ENCODE measurements at places on chromosomes 1 and 21.

GRCh38 chr1:159675046-159675445 lies 39.3 kb downstream of the CRP start:
- no peak for DNase-seq

DNA sequence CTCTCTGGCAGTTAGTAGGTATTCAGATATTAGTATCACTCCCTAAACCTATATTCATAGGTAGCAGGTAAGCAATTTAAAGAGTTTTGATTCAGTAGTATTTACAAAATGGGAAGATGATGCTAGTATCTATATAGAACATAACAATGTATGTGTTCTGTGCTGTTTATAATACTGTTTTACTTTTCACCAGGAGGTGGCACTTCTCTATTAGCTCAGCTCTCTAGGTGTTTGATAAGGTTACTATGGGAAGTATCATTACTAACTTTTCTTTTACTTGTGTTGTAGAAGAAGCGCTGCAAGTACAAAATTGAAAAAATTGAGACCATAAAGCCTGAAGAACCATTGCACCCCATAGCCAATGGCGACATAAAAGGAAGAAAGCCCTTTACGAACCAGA lies 49.4 kb upstream of the FASLG start:
- no peak for DNase-seq

GRCh38 chr21:29633756-29634155 lies 306.0 kb downstream of the GRIK1 start:
- no peak for DNase-seq

- no peak for DNase-seq
These were observed 21.0 kb upstream of the SCAF4 start for GRCh38 chr21:31752967-31753366.

- no peak for DNase-seq
These were observed 43.6 kb downstream of the PTPRU start for GRCh38 chr1:29279951-29280391.

DNA sequence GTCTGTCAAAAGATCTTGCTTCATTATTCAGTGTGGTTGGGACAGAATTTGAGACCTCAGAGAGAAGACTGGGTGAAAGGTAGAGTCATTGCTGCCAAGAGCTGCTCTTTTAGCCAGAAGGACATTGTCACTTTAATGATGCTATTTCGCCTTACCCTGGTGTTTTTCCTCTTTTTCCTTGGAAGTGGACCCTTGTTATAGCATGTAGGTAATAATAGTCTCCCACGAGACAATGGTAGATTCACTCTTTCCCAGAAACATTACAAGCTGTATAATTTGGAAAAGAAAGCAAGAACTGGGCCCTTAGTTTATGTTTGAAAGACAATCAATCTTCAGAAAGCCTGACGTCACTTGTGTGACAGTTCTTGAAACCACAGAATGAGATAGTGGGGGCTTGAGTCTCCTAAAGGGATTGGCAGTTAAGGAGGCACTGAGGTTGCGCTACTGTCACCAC lies 3.8 kb downstream of the SERTAD4 start:
- no peak for DNase-seq

DNA sequence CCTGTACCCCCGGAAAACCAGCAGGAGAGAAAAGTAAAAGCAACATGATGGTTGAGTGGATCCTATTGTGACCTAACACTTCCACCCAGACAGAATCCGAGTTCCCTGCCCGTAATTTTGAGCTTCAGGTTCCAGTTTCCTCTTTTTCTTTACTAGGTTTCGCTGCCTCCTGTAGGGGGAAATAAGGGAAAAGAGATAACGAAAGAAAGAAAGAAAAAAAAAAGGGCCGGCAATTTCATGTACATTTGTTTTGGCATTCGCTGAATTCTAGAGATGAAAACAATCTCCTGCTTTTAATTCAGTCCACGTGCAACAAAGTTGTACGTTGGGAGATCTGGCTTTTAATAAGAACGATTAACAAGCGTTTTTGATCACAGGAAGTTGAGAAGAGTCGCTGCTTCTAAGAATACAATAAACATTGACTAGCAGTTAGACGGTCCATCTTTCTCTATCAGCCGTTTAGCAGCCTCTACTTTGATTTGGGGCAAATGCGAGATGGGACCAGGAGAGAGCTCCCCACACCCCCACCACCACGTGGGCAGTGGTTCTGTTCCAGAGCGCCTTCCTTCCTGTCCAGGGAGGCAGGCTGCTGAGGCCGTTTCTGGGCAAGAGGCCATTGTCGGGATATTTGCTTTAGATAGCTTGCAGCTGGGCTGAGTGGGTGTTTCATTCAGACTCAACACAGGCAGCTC lies 155.9 kb upstream of the RUNX1 start:
- DNase-seq, result no peak

DNA sequence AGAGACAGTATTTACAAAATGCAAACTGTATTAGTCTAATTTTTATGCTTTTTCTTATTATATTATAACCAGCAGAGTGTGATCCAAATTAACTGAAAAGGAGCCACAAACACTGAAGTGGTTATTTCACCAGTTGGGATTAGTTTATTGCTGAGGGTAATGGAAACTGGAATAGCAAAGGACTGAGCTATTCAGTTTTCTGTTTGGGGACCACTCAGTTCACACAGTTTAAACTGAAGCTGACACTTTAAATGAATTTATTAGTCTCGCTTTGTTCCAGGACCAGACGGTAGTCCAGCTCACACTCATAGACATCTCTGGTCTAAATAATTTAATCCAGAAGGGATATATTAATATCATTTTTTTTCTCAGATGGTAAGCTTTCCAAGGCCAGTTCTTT lies 410.7 kb downstream of the LTN1 start:
- DNase-seq, result no peak

DNA sequence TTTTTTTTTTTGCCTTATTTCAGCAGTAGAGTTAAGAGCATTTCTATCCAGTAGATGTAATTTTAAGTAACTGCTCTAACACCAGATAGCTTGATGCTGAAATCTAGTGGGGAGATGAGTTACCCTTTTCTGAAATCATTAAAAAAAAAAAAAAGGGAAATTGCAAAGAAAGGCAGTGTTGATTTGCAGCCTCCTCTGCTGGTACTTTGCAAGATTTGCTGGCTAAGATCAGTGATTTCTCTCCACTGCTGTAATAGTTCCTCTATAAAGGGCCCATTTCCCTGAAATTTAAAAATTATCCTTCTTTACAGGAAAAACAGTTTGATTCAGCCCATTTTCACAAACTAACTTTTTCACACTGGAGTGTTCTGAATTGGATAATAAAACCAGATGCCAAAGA lies 120.6 kb downstream of the PTBP2 start:
- no peak for DNase-seq

DNA sequence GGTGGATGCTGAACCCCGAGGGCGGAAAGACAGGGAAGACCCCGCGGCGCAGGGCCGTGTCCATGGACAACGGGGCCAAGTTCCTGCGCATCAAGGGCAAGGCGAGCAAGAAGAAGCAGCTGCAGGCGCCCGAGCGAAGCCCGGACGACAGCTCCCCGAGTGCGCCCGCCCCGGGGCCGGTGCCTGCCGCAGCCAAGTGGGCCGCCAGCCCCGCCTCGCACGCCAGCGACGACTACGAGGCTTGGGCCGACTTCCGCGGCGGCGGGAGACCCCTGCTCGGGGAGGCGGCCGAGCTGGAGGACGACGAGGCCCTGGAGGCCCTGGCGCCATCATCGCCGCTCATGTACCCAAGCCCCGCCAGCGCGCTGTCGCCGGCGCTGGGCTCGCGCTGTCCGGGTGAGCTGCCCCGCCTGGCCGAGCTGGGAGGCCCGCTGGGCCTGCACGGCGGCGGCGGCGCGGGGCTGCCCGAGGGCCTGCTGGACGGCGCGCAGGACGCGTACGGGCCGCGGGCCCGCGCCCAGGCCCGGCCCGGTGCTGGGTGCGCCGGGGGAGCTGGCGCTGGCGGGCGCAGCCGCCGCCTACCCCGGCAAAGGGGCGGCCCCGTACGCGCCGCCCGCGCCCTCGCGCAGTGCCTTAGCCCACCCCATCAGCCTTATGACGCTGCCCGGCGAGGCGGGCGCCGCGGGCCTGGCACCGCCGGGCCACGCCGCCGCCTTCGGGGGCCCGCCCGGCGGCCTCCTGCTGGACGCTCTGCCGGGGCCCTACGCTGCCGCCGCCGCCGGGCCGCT lies 20.7 kb downstream of the FOXO6 start:
- no peak for DNase-seq

DNA sequence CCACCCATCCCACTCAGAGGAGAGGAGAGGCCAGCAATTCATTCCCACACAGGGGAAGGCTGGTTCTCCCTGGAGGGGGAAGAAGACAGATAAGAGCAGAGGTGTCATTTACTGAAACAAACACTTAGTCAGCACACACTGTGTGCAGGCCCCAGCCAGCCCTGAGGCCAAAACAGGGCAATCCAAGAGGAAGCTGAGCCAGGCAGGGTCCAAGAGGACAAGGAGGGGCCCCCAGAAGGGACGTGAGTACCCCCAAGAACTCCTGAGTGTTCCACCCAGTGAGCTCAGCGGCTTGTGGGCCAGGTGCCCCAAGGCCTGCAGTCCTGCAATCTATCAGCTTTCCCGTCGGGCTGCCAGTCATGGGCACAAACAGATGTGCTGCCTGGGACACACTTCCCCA lies 15.8 kb downstream of the ADGRB2 start:
- DNase-seq, result no peak

- peak; percentile 21 for DNase-seq
These were observed 19.7 kb upstream of the ALDH9A1 start for GRCh38 chr1:165717918-165718515.

DNA sequence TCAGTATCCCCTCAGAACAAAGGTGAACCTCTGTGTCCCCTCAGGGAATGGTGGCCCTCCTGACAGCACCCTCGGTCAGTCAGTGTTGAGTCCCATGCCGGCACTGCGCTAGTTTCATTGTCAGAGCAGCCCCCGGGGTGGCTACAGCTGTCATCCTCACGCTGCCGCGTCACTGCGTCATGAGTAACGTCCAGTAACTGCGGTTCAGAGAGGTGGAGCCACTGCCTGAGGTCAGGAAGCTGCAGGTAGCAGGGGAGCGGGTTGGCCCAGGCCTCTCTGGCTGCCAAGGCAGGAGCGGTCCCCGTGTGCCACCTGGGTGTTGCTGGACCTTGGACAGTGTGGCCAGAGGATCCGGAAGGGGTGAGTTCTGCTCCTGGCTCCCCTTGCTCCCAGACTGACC lies 20.2 kb upstream of the WNT4 start:
- no peak for DNase-seq

GRCh38 chr1:215780139-215780538 lies 213.0 kb downstream of the KCTD3 start:
- DNase-seq, result no peak

- no peak for DNase-seq
These were observed 31.6 kb downstream of the RGS5 start for GRCh38 chr1:163170975-163171676.

DNA sequence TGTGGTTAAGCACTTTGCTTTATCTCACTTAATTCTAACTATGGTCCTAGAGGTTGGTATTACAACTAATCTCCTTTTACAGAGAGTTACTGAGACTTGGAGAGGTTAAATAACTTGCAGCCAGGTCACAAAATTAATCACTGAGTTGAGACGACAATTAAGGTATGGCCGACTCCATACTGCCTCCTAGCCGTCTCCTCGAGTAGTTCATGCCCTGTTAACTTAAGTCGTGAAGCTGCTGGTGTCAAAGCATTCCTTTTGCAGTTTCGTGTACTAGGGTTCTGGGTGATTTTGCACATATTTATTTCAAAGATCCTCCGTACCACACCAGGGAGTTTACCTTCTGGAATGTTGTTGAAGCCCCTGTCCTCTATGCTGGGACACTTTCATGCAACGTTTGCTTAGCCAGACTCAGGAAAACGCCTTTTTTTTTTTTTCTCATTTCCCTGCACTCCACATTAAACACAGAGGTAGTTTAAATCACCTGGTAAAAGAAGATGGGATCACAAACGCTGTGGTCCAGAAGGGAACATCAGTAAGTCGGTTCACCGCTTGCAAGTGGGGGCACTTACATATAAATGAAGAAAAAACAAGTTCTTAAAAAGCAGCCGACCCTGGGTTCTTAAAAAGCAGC lies 570 bp upstream of the NEK7 start:
- peak; percentile 63 for DNase-seq

GRCh38 chr1:206080026-206080820 lies 27.2 kb downstream of the RHEX start:
- no peak for DNase-seq

- DNase-seq, result peak; percentile 55
These were observed 45.2 kb downstream of the H3-3A start for GRCh38 chr1:226107471-226108460.

- peak; percentile 14 for DNase-seq
These were observed 74.7 kb upstream of the RGL1 start for GRCh38 chr1:183730107-183730724.

DNA sequence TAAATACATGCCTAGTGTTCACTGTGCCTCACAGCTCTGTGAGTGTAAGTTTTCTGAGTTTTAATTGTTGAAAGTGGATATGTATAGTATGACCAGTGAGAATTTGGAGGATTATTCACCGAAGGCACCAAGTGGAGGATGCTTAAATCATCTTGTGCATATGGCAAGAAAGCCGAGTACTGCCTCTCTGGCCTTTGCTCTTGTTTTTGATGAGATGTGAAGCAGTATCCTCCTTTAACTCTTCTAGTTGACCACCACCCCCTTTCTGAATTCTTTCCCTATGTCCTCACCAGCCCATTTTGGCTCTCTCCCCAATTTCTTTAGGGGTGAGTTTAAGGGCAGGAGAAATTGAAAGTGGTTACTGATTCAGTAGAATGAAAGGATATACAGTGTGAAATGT lies 130.4 kb downstream of the SYT2 start:
- DNase-seq, result no peak

DNA sequence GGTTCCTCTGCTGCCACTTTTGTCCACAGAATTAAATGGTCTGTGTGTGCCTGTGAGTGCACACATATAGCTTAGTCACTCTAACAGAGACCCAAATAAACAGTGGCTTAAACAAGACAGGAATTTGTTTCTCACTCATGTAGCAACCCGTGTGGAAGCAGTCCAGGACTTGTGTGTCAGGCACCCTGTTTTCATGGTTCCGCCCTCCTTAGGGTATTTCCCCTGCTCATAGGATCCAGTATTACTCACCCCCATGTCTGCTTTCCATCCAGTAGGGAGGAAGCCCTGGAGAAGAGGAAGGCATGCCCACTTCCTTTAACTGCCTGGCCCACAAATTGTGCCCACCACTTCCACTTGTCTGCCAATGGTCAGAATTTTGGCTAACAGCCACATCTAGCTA lies 41.3 kb upstream of the TACSTD2 start:
- DNase-seq, result no peak

- no peak for DNase-seq
These were observed 206.7 kb downstream of the SETD4 start for GRCh38 chr21:35853321-35854239.

GRCh38 chr1:160797861-160798273 lies 1.9 kb downstream of the LY9 start:
- DNase-seq, result no peak

GRCh38 chr1:17485281-17485680 lies 45.8 kb upstream of the RCC2 start:
- DNase-seq, result no peak

- DNase-seq, result no peak
These were observed 2.1 kb upstream of the CD53 start for GRCh38 chr1:110870721-110871388.
